ENCODE measurements at places on chromosomes 12 and 14. TPM values are rescaled to one million over a fixed set of nuclear protein-coding genes. Genes with fewer than 3 reads are reported as not detected.

The NOP9 gene
- 44.4 TPM for total RNA-seq

The CMAS gene
- 69.0 TPM for total RNA-seq

The SMIM41 gene
- total RNA-seq, result 0.14 TPM

- no peak overlapping the region for H3K27ac ChIP-seq
- H3K4me1 ChIP-seq, result peaks cover 26% of the 10 kb centered on the region
- H3K4me3 ChIP-seq, result no peak overlapping the region
Observed at GRCh38 chr12:89156340-89156739, 196.0 kb downstream of the DUSP6 start.

- H3K27me3 ChIP-seq, result no peaks in the 10 kb centered on the region
- DNase-seq, result no peak
Observed at GRCh38 chr14:69355154-69355597, 42.9 kb downstream of the ERH start.

DNA sequence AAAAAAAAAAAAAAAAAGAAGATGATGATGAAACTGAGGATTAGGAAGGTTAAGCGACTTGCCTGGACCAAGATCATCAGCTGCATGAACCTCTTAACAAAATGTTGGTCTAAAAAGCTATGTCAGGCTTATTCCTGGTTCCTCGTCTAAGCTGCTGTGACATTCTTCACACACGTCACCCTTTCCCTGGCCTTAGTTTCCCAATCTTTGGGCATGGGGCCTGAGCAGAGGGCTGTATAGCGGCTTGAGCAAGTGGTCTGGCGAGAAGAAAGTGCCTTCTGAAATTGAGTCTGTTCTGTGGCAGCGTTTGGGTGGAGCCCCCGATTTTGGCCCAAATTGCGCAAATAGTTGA lies 58.7 kb upstream of the CCND2 start:
- no peak for DNase-seq
- H3K4me1 ChIP-seq, result peaks cover 8% of the 10 kb centered on the region
- H3K36me3 ChIP-seq, result no peaks in the 10 kb centered on the region
- peaks cover 3% of the 10 kb centered on the region for H3K27me3 ChIP-seq

- H3K4me3 ChIP-seq, result peak overlapping the region; percentile 94
- peaks cover 14% of the 10 kb centered on the region for H3K36me3 ChIP-seq
- peak; percentile 52 for DNase-seq
- H3K27me3 ChIP-seq, result no peaks in the 10 kb centered on the region
- peaks cover 55% of the 10 kb centered on the region for H3K4me1 ChIP-seq
Observed at GRCh38 chr12:32400114-32400672, 835 bp downstream of the FGD4 start.

DNA sequence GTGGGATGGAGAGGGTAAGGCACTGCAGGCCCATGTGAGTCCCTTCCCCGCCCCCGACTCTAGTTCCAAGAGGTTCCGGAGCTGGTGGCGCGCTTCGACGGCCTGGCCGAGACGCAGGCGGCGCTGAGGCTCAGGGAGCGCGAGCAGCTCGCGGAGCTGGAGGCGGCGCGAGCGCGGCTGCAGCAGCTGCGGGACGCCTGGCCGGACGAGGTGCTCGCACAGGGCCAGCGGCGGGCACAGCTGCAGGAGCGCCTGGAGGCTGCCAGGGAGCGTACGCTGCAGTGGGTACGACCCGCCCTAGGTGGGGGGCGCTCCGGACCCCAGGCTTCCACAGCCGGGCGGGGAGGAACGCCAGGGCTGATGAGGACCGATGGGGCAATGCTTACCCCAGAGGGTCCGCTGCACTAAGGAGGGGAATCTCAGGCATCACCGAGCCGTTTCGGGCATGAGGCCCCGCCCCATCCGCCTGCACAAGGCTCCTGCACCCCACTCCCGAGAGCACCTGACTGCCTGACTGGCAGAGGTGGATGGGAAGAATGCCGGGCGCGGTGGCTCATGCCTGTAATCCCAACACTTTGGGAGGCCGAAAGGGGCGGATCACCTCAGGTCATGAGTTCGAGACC lies 4.9 kb downstream of the CFAP73 start:
- H3K36me3 ChIP-seq, result peaks cover 16% of the 10 kb centered on the region
- H3K27ac ChIP-seq, result no peak overlapping the region
- peaks cover 19% of the 10 kb centered on the region for H3K4me1 ChIP-seq
- H3K27me3 ChIP-seq, result peaks cover 58% of the 10 kb centered on the region

Measured in WTC11 (cell line).